MCF 10A (cell line): ENCODE measurements at places on chromosomes 5 and 9. TPM values are rescaled to one million over a fixed set of nuclear protein-coding genes. Genes with fewer than 3 reads are reported as not detected.

- peaks cover 5% of the 10 kb centered on the region for H3K4me1 ChIP-seq
- peak overlapping the region; percentile 81 for H3K4me3 ChIP-seq
- DNase-seq: no peak
- H3K36me3 ChIP-seq: peaks cover 12% of the 10 kb centered on the region
- H3K27ac ChIP-seq: no peak overlapping the region
- no peaks in the 10 kb centered on the region for H3K27me3 ChIP-seq
These were observed 1.9 kb upstream of the DAP start for GRCh38 chr5:10762776-10763500.

DNA sequence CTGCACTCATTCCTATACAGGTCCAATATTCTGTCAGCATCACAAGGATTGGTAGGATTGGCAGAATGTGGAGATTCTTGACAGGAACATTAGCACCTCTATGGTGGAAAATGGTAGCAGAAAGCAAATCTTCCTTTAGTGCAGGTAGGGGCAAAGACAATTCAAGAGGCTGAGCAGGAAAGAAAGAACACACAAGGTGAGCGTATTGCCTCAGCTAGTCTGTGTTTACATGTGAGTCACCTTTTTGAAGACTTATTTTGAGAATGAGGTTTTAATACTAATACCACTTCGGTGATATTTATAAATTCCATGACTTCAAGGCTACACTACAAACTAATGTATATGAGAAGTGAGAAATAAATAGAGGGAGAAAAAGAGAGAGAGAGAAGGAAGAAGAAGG lies 717.0 kb downstream of the BRINP1 start:
- no peaks in the 10 kb centered on the region for H3K27me3 ChIP-seq
- no peaks in the 10 kb centered on the region for H3K36me3 ChIP-seq
- DNase-seq: peak; percentile 49

DNA sequence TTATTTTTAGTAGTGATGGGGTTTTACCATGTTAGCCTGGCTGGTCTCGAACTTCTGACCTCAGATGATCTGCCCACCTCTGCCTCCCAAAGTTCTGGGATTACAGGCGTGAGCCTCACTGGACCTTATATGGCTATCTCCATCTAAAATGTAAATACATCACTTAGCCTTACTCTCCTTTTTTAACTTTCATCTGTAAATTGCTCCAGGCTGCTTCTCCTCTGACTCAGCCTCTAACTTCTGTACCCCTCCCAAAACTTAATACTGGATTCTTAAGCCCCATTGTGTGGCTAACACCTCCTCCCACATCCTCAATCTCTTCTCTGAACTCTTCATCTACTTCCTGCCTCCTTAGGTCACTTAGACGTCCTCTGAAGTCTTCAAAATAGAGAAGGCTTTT lies 4.0 kb downstream of the SNX30 start:
- DNase-seq: peak; percentile 44
- no peaks in the 10 kb centered on the region for H3K36me3 ChIP-seq
- peak overlapping the region; percentile 28 for H3K4me3 ChIP-seq
- peaks cover 46% of the 10 kb centered on the region for H3K4me1 ChIP-seq

THBS4 gene
- total RNA-seq: 0.82 and 1.2 TPM in 2 replicates

MSX2 gene
- 4.8 and 5.6 TPM in 2 replicates for total RNA-seq

TCF7 gene
- total RNA-seq: 0.29 and 0.42 TPM in 2 replicates
